ENCODE measurements at places on chromosomes 2 and 18.

DNA sequence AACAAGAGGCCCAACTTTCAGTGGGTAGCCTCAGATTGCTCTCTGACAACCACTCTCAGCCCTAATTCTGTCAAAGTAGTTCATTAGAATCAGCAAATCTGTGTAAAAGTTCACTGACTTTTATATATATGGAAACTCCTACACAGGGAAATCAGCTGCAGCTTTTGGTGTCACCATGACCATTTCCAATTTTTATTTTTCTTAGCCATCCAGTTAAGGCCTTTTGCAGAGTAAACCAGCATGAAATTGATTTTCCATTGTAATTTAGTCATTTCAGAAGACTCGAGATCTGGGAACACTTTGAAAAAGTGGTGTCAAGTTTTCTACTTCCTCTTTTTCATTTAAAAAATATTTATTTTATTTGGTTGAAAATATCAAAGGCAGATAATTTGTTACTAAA, 263.2 kb downstream of the TMEM182 start:
- DNase-seq, result no peak

DNA sequence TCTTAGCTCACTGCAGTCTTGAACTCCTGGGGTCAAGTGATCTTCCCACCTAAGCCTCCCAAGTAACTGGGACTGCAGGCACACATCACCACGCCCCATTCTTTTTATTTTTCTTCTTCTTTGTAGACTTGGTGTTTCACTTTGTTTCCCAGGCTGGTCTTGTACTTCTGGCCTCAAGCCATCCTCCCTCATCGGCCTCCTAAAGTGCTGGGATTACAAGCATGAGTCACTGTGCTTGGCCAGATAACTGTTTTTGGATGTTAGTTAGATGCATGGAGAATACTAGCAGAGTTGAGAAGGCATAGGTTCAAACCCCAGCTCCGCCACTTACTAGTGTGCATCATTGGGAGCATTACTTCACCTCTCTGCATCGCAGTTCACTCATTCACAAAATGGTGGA, 88.3 kb downstream of the TXNL1 start:
- DNase-seq, result no peak

DNA sequence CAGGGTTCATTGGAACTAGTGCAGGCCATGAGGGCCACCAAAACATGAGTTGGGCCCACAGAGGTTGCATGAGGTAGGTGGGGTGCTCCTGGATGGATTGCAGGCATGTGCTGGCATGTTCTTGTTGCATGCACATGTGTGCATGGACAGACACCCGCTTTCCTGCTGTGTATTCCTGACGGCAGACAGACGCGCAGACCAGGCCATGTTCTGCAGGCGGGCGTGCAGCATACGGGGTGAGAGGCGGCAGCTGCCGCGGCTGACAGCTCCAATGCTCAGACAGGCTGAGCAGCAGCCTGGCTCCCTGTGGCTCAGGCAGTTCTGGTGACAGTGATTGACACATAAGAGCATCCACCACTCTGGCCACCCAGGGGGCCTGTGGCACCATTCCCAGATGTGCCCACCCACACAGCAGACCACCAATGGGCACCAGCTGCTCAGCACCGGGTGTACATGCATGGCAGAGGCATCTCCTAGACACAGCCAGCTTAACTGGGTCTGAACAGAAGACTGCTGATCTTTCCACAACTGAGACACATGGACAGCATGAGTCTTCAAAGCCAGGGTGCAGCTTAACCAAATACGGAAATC, 21.2 kb downstream of the HS1BP3 start:
- DNase-seq, result no peak

GRCh38 chr2:240795916-240796510, 24.0 kb downstream of the KIF1A start:
- DNase-seq, result no peak

GRCh38 chr2:16165518-16166326, 225.4 kb downstream of the MYCN start:
- DNase-seq, result no peak

- no peak for DNase-seq
Observed at GRCh38 chr2:79619442-79619841, 106.6 kb downstream of the CTNNA2 start.

- DNase-seq, result no peak
Observed at GRCh38 chr2:144431392-144431783, 88.5 kb downstream of the ZEB2 start.

GRCh38 chr2:313991-314390, 26.1 kb upstream of the ALKAL2 start:
- no peak for DNase-seq

- no peak for DNase-seq
Observed at GRCh38 chr2:97906307-97906706, 89.4 kb downstream of the TMEM131 start.

DNA sequence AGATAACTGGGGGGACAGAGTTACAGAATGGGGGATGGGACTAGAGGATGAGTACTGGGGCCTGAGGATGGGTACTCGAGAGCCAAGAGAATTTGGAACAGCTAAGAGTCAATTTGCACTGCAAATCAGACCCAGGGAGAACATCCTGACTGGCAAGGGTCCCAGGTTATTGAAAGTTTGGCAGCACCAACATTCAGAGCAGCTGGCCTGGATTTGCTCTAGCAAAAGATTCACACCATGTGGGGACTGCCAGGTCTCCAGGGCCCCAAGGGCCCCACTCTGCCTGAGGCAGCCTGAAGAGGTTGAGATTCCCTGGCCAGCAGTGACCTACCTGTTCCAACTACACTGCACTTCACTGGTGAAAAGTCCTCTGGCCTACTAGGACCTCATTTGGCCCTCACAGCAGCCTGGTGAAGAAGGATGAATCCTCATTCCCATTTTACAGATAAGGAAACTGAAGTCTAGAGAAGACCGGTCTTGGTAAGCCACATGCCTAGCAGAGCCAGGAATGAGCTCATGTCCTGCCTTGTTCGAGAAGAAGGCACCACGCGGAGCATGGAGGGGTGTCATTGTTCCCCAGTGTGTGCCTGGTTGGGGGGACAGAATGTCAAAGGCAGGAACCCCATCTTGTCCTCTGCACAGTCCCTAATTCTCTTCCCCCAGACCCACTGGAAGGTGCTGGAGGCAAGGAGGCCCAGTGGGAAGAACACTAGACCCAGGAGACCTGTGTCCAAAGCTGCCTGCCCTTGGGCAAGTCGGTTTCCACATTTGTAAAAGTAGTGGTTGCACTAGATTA, 258.6 kb downstream of the TNS1 start:
- DNase-seq, result no peak

GRCh38 chr2:37415128-37415820, 70.8 kb downstream of the QPCT start:
- DNase-seq, result peak; percentile 28

- no peak for DNase-seq
Observed at GRCh38 chr2:50178050-50178449, 853.9 kb downstream of the NRXN1 start.

DNA sequence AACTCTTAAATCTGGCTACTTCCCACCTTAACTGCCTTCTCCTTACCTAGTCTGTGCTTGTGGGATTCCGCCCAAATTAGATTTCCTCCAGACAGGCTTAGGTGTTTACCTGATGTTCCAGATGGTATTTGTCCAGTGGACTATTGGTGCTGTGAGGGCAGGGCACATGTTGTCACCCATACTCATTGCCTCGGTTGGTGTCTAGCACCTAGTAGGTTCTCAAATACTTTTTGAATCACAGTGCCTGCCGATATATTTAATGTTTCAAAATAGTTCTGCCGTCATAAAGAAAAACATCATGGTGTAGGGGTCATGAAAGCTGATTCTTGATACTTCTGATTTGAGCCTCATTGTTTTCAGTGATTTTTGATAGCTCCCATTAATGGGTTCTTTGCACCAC, 1.1 kb downstream of the SEPTIN2 start:
- no peak for DNase-seq

GRCh38 chr2:175010848-175011254, 5.7 kb upstream of the CHN1 start:
- DNase-seq, result no peak

DNA sequence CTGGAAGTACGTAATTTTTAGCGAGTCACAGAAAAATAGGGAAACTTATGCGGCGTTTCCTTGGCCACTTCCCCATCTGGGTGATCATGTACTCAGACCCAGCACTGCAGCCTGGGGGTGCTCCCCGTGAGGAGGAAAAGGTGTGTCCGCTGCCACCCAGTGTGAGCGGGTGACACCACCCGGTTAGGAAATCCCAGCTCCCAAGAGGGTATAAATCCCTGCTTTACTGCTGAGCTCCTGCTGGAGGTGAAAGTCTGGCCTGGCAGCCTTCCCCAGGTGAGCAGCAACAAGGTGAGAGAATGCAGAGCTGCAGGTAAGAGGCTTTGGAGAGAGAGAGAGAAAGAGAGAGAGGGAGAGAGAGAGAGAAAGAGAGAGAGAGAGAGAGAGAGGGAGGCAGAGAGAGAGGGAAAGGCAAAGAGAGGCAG, at the start of gene IL1R2:
Gene IL1R2, plus strand, starts transcription at position 240 of the 425 bp plus-strand sequence. CDS start 16,616 bp downstream, outside the sequence.
- no peak for DNase-seq

GRCh38 chr2:221270806-221271205, 301.3 kb downstream of the EPHA4 start:
- DNase-seq, result no peak

GRCh38 chr2:200063155-200063554, 107.8 kb downstream of the MAIP1 start:
- no peak for DNase-seq

DNA sequence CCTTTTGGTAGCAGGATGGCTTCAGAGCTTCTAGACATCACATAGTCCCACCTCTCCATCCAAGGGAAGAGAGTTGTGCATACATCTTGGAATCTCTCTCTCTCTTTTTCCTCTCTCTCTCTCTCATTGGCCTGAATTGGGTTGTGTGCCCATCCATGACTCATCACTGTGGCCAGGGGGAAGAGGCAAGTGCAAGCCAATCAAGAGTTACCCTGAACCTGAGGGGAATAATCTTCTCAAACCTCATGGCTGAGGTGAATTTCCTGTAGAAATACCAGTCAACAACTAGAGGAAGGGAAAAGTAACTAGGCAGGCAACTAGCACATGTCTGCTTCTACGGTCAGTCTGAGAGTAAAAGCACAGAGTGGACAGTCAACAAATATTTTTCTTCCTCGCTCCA, 7.3 kb upstream of the CHN1 start:
- no peak for DNase-seq

- peak; percentile 34 for DNase-seq
Observed at GRCh38 chr2:136255648-136256461, 137.9 kb upstream of the CXCR4 start.

- DNase-seq, result no peak
Observed at GRCh38 chr18:59001721-59002120, 137.0 kb downstream of the ZNF532 start.

- no peak for DNase-seq
Observed at GRCh38 chr2:97660775-97661389, 3.0 kb downstream of the ACTR1B start.

- no peak for DNase-seq
Observed at GRCh38 chr18:55031576-55031975, 72.3 kb upstream of the CCDC68 start.

DNA sequence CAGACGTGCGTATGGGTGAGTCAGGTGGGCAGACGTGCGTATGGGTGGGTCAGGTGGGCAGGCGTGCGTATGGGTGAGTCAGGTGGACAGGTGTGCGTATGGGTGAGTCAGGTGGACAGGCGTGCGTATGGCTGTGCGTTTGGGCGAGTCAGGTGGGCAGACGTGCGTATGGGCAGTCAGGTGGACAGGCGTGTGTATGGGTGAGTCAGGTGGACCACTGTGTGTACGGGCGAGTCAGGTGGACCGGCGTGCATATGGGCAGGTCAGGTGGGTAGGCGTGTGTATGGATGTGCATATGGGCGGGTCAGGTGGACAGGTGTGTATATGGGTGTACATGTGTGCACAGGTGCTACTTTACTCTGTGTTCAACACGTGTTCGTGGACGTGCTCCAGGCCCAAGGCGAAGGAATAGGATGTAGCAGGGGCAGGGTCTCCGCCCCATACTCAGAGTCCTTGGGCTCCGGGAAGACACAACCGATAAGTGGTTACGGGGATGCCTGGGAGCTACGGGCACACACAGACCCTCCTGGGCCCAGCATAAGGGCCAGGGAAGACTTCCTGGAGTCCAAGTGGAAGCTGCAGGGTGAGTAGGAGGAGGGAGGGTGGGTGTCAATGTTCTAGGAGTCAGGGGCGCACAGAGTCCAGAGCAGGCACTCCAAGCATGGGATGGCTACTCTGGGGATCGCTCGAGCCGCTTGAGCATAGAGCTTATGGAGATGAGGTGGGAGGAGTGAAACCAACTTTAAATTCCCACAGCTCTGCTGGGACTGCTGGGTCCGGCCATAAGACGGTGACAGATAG, 27.1 kb upstream of the KLF11 start:
- DNase-seq, result no peak

DNA sequence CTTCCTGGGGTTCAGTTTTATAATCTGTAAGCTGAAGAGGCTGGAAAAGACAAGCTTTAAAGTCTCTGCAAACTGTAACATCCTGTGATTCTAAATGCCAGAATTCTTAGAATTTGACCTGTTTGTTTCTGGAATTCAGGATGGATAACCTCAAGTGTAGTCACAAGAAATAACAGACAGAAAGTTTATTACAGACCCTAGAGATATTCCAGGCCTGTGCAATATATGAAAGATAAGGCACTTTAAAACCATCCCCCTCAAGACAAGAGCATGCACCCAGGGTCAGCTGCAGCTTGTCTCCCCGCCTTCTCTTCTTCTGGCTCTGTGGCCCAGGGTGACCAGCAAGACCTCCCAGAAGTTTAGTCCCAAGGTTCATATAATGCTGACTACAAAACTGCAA, 298.7 kb upstream of the ACVR2A start:
- no peak for DNase-seq

GRCh38 chr2:9767656-9768281, 75.5 kb upstream of the TAF1B start:
- no peak for DNase-seq

DNA sequence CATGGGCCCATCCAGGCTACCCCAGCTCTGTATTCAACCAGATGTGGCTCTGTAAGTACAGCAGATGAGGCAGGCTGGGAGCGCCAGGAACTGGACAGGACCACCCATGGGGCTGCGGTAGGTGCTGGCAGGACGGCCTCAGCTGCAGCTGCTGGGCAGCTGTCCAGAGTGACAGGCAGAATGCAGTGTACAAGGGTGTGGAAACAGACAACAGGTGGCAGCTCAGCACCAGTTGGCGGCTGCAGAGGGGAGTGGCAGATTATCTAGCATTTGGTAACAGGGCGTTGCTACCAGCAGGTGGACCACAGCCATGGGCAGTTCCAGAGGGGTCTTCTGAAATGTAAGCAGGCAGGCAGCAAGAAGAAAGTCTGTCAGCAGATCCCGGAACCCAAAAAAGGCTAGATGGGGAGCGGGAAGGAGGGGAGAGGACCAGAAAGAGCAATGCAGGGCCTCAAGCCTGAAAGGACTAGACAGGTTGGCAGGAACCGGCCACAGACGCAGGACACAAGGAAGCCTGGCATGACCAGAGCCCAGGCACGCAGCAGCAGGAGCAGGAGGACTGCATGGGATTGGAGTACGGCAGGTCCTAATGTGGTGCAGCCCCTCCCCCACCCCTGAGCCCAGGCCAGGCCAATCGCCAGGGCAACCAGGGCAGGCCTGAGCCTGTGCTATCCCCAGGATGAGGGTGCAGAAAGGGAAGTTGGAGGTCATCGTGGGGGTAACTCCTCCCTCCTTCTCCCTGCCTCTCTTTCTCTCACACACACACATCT, 24.7 kb downstream of the PKDCC start:
- DNase-seq, result no peak

Data from GM20000 (cell line).